ENCODE measurements at places on chromosomes 3 and 15. TPM values are rescaled to one million over a fixed set of nuclear protein-coding genes. Genes with fewer than 3 reads are reported as not detected.

GRCh38 chr3:52250122-52250521, 4.6 kb downstream of the PPM1M start:
- DNase-seq: no peak

DNA sequence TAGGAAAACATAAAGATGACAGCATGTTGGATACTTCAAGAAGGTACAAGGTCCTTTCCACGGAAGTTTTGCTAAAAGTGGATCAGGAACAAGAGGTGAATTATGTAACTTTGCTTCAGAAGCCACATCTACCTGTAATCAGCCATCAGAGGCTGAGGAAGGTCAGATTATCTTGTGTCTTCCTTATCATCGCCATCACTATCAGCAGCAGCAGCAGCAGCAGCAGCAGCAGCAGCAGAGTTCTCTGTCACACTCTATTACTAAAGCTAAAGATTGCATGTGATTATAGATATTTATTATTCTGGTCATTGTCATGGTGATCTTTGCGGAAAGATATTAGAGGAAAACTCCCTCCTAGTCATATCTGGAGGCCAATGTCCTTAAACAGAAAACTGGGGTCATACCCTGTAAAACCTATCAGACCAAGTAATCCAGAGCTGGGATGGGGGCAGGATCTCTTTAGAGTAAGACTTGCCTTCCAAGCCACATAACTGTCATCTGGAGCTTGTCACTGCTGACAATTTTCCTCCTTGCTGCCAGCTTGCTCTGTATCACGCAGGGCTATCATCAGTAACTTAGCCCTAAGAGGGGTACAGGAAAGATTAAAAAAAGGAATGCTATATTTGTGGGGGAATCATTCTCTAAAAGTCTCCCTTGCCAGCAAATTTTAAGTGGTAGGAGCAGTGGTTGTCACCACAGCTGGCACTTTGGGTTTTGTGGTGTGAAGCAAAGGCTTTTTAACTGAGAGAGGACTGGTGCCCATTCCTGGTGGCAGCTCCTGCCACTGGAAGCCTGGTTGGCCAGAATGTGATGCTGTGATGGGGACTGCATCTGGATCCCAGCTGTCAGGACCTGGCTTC, 130.9 kb upstream of the RASGRP1 start:
- no peak for DNase-seq

- no peak for DNase-seq
Observed at GRCh38 chr15:88858934-88859333, 36.4 kb downstream of the HAPLN3 start.

GRCh38 chr15:100686021-100686724, 83.8 kb downstream of the ASB7 start:
- DNase-seq: peak; percentile 67

DNA sequence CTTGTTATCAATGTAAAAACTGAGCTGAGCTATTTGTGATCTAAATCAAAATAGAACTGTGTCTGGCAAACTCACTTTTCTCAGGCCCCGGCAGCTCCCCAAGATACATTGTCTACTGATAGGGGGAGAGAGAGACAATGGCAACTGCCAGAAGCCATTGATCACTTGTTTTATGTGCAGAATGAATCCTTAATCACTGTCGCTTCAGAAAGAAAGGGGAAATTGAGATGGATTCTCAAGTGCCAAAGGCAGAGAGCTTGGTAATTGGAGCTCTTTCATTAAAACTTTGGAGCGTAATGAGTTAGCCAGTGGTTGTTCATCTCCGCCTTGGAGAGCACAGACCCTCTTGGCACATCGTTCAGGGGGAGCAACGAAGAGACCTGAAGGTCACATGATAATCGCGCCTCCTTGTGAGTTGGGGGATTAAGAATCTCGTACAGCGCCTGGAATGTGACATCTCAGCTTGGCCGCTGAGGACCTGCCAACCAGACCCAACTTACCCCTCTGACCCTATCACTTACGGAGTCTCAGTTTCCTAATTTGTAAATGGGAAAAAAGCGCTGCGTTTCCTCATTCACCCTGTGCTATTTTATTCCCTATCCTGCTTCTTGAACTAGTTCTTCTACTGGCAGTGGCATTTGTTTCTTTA, 252.8 kb downstream of the VPS13C start:
- no peak for DNase-seq

GRCh38 chr15:94607176-94607654, 375.9 kb downstream of the MCTP2 start:
- DNase-seq: no peak

DNA sequence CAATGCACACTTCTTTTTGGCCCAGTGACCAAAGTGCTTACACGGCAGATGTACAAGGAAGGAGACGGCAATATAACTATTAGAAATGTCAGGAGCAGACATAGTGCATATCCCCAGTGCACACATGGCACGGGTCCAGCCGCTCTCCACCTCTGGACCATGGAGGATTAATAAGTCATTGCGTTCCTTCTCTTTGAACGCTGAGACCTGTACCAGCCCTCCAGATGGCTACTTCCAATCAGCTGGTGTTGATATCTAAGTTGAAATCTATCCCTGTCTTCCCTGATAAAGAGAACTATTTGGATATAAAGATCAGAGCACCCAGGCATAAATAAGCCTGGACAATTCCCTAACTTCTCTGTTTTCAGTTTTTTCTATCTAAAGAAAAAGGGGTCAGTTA, 212.5 kb downstream of the CADPS start:
- DNase-seq: no peak

GRCh38 chr15:64921711-64922110, 10.0 kb downstream of the ANKDD1A start:
- DNase-seq: no peak

DNA sequence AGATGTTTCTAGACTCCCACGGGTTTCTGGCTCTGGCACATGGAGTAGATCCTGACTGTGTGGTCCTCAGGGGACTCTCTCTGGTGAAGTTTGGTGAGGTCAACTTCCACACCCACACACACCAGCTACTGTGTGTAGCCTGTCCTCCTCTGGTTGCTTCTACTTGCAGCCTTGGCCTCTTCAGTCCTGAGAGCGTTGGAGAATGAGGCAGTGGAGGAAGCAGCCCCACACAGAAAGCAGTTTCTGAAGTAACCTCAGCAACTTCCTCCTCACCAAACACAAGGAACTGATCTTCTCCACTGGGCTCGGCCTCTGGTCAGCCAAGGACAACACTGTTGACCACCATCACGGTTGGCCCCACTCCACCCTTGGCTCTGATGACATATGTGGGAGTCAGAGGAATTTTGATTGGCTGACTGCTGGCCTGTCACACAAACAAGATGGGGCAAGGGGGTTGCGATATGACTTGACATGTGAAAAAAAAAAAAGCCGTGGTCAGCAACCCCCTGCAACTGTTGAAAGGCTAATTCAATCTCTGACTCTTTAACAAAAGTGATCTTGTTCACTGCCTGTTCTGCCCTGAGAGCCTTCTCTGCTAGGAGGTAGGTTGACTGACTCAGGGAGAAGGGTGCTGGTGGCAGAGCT, 19.6 kb downstream of the CD86 start:
- no peak for DNase-seq

DNA sequence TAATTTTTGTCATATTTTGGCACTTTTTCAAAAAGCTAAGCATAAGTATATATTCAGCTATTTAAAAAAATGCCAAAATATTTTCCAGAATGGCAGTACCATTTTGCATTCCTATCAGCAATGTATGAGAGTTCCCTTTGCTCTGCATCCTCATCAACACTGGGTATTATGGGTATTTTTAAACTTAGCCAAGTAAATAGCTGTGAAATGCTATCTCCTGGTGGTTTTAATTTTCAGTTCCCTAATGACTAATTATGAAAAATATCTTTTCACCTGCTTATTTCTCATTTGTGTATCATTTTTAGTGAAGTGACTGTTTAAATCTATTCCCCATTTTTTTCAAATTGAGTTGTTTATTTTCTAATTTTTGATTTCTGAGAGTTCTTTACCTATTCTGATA, 199.7 kb upstream of the NECTIN3 start:
- no peak for DNase-seq

GRCh38 chr3:40765884-40766283, 241.1 kb downstream of the ZNF621 start:
- no peak for DNase-seq

- peak; percentile 63 for DNase-seq
Observed at GRCh38 chr3:57803647-57804081, 47.6 kb downstream of the SLMAP start.

The TAGLN3 gene
- total RNA-seq: not detected

The MYRIP gene
- 3.5 TPM for total RNA-seq

The DUOX1 gene
- 1.3 TPM for total RNA-seq

The HYKK gene
- 28.5 TPM for total RNA-seq

The IL16 gene
- total RNA-seq: 69.2 TPM

The TMF1 gene
- 44.1 TPM for total RNA-seq

The SENP8 gene
- 2.9 TPM for total RNA-seq

The HAPLN3 gene
- 34.8 TPM for total RNA-seq

The ANKUB1 gene
- total RNA-seq: not detected

The IRAK2 gene
- total RNA-seq: 3.5 TPM

Data from uterus (tissue), 4 donors.